CD8-positive, alpha-beta memory T cell (primary cell): ENCODE measurements at places on chromosomes 7 and 10. TPM values are rescaled to one million over a fixed set of nuclear protein-coding genes. Genes with fewer than 3 reads are reported as not detected.

GRCh38 chr10:95499482-95499989, 61.6 kb downstream of the SORBS1 start:
- no peaks in the 10 kb centered on the region for H3K36me3 ChIP-seq
- no peaks in the 10 kb centered on the region for H3K27me3 ChIP-seq
- no peak for DNase-seq

- no peaks in the 10 kb centered on the region for H3K36me3 ChIP-seq
- no peak overlapping the region for H3K4me3 ChIP-seq
- DNase-seq: no peak
- H3K27me3 ChIP-seq: no peaks in the 10 kb centered on the region
- H3K4me1 ChIP-seq: peaks cover 34% of the 10 kb centered on the region
Measured at GRCh38 chr7:149286811-149287400, 24.9 kb downstream of the ZNF783 start.

DNA sequence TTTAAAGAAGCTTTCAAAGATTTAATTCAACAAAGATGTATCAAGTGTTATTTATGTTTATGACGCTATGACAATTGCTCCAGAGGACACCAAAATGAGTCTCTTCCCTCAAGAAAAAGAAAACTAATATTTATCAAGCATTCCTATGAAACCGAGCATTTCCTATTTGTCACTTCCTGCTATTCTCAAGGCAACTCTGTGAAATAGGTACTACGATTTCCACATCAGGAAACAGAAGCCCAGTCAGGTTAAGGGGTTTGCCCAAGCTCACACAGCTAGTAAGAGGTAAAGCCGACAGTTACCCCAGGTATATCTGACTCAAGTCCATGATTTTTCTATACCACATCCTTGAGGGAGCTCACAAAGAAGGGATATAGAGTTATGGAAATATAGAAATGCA, 85.9 kb downstream of the TRIL start:
- no peaks in the 10 kb centered on the region for H3K27me3 ChIP-seq
- no peak overlapping the region for H3K4me3 ChIP-seq
- no peaks in the 10 kb centered on the region for H3K4me1 ChIP-seq
- no peaks in the 10 kb centered on the region for H3K36me3 ChIP-seq
- no peak overlapping the region for H3K27ac ChIP-seq

DNA sequence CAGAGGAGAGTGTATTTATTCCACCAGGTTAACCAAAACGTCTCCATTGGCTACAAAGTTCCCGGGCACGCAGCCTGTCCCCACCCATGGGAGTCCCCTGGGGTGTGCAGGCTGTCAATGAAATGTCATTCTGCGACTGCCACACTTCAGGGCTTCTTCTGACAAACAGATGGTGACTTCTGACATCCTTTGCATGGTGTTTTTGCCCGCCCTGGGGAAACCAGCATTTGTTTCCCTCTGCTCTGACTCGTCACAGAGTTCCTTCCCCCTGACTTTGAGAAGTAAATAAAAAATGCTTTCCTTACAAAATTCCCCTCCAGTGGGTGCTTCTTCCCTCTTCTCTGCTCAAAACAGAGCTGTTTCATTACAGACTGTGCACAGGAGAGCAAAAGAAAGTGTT, 38.2 kb downstream of the TNS3 start:
- no peaks in the 10 kb centered on the region for H3K4me1 ChIP-seq
- no peak overlapping the region for H3K4me3 ChIP-seq
- H3K27ac ChIP-seq: no peak overlapping the region
- DNase-seq: no peak
- no peaks in the 10 kb centered on the region for H3K27me3 ChIP-seq

DNA sequence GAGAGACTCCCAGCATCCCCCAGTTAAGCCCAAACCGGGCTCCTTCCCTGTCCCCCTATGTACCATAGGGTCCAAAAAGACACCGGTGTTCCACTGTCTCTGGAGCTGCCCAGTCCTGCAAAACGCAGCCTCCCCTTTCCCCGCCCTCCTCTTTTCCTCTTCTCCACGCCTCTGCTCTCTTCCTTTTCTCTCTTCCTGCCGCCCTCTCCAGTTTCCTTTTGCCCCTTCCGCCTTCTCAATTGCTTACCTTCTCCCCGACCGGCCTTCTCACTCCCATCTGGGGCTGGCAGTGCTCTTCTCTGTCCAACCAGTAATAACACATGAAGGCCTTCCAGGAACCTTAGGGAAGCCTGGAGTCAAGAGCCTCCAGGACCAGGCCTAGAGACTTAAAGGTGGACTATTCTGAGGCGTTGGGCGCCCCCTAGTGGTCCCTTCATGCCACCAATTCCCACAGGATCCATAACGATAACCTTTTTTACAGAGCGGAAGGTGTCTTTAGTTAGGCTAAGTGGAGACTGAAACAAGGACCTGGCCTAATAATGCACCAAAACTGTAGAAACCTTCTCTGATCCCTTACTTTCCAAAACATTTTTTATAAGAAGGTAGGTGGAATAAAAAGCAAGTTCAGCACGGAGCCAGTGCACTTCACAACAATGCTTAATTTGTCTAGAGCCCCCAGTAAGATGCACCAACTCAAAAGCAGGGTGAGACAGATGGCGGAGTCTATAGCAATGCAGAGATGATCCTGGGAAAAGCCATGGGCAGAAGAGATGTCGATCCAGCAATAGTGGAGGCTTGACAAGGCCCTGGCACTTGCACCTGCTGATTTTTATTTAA, 27.2 kb upstream of the MSRB2 start:
- H3K4me1 ChIP-seq: no peaks in the 10 kb centered on the region
- H3K27ac ChIP-seq: no peak overlapping the region
- H3K36me3 ChIP-seq: no peaks in the 10 kb centered on the region
- H3K27me3 ChIP-seq: no peaks in the 10 kb centered on the region

DNA sequence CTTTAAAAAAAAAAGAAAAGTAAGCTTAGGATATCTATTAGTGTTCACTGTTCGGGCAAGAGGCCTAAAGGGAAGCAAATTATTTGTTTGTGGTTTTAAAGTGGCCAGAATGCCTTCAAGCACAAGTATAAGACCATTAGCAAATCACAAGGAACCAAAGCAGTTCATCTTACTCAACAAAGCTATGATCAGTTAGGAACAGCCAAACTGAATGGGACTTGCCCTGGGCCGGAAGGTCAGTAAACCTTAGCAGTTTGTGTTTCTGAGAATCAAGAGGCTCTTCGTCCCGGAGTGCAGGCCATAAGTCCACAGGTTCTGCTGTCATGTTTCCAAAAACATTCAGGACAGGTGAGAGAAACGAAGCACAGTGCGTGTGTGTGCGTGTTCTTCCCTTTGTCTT, 4.5 kb downstream of the FBXW4 start:
- peaks cover 53% of the 10 kb centered on the region for H3K4me1 ChIP-seq
- H3K4me3 ChIP-seq: no peak overlapping the region
- no peak for DNase-seq
- no peaks in the 10 kb centered on the region for H3K36me3 ChIP-seq
- H3K27me3 ChIP-seq: no peaks in the 10 kb centered on the region

DNA sequence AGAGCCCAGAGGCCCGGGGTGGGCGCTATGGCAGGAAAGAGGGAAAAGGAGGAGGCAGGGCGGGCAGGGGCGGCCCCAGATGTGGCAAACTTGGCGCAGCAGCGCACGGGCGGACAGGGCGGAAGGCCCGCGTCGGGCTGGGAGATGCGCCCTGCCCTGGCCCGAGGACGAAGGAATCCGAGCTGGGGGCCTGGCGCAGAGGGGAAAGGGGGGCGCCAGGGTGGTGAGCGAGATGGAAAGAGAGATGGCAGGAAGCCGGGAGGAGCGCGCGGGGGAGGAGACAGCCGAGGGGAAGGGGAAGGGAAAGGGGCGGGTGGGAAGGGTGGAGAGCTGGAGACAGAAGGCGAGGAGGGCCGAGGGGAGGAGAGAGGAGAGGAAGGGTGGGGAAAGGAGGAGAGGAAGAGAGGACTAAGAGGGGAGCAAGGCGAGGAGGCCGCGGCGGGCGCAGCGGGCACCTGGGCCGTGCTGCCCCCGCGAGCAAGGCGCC, at the start of gene MARVELD1:
Gene MARVELD1 (plus strand): TSS at position 392 of the 487 bp plus-strand sequence. CDS start 147 bp downstream, outside the sequence.
- no peaks in the 10 kb centered on the region for H3K4me1 ChIP-seq
- no peak for DNase-seq
- H3K4me3 ChIP-seq: peak within 1 kb of the TSS; percentile 59
- H3K27ac ChIP-seq: peak within 1 kb of the TSS; percentile 9

DNA sequence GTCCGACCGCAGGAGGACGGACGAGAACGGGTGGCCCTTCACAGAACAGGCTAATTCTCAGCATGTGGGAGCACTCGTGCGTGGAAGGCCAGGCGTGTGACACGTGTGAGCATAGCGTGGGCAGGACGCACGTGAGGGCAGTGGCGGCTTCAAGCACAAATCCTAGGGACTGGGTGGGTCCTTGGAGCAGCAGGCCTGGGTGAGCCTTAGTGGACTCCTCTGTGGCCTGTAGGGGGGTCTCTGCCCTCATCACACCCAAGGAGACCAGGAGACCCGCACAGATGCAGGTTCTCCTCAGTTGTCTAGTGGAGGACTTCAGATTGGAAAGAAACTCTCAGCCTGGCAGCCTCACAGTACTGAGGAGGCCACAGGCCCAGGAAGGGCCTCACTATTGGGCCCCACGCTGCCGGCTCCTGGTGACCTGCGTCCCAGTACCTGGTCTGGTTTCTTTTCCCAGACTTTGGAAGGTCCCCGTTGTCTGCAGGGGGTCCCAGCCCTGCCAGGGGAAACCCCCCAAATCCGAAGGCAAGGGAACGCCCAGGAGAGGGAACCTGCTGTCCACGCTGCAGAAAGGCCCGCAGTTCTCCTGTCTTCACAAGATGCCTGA, 49.1 kb upstream of the FAM20C start:
- no peak for DNase-seq
- H3K4me1 ChIP-seq: peaks cover under 1% of the 10 kb centered on the region
- H3K36me3 ChIP-seq: no peaks in the 10 kb centered on the region
- H3K27ac ChIP-seq: no peak overlapping the region
- H3K27me3 ChIP-seq: no peaks in the 10 kb centered on the region

- H3K4me3 ChIP-seq: no peak overlapping the region
- H3K27ac ChIP-seq: no peak overlapping the region
- no peaks in the 10 kb centered on the region for H3K36me3 ChIP-seq
- DNase-seq: no peak
- H3K27me3 ChIP-seq: no peaks in the 10 kb centered on the region
Measured at GRCh38 chr7:47181746-47182361, 400.1 kb downstream of the TNS3 start.

GRCh38 chr10:114195079-114195478, 15.9 kb downstream of the TDRD1 start:
- H3K4me3 ChIP-seq: no peak overlapping the region
- DNase-seq: no peak
- H3K4me1 ChIP-seq: no peaks in the 10 kb centered on the region
- no peak overlapping the region for H3K27ac ChIP-seq

DNA sequence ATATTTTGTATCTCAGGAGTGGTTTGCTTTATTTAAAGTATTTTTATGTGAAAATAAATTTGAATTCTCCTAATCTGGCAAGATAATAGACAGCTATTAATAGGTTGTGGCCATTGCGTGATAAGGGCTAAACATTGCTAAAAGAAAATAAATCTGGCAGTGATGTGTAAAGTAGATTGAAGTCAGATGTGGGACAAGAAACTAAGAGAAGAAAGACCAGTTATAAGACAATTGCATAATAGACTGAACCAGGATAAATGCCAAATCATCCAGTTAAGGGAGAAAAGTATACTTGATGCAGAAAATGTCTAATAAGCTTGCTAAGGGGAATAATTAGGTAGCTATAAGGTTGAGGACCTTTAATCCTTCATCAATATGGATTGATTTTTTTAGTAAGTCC, 197.5 kb upstream of the CSTF2T start:
- H3K27me3 ChIP-seq: no peaks in the 10 kb centered on the region
- no peaks in the 10 kb centered on the region for H3K4me1 ChIP-seq
- no peaks in the 10 kb centered on the region for H3K36me3 ChIP-seq
- no peak overlapping the region for H3K4me3 ChIP-seq

GRCh38 chr10:96280859-96281258, 9.5 kb upstream of the BLNK start:
- H3K36me3 ChIP-seq: no peaks in the 10 kb centered on the region
- H3K4me1 ChIP-seq: no peaks in the 10 kb centered on the region
- H3K27ac ChIP-seq: no peak overlapping the region
- no peaks in the 10 kb centered on the region for H3K27me3 ChIP-seq
- DNase-seq: no peak
- H3K4me3 ChIP-seq: no peak overlapping the region

- no peak overlapping the region for H3K4me3 ChIP-seq
- H3K27me3 ChIP-seq: no peaks in the 10 kb centered on the region
- H3K4me1 ChIP-seq: no peaks in the 10 kb centered on the region
- H3K27ac ChIP-seq: no peak overlapping the region
Measured at GRCh38 chr10:59829024-59829423, 75.8 kb upstream of the MRLN start.

DNA sequence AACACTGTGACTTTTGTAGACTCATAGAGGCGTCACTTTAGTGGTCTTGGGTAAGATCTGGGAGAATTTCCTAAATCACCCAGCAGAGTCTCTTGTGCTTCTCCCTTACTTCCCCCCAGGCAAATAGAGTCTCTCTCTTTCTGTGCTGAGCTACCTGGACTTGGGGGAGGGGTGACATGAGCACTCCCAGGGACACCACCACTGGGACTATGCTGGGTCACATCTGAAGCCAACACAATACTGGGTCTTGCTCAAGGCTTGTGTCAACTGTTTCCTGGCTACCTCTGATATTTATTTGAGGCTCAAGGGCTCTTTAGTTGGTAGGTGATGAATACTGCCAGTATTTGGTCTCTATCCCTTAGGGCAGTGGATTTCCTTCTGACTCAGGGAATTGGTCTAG, 214.6 kb upstream of the TPK1 start:
- H3K27me3 ChIP-seq: no peaks in the 10 kb centered on the region
- no peaks in the 10 kb centered on the region for H3K36me3 ChIP-seq
- DNase-seq: no peak
- H3K4me3 ChIP-seq: no peak overlapping the region
- no peaks in the 10 kb centered on the region for H3K4me1 ChIP-seq

DNA sequence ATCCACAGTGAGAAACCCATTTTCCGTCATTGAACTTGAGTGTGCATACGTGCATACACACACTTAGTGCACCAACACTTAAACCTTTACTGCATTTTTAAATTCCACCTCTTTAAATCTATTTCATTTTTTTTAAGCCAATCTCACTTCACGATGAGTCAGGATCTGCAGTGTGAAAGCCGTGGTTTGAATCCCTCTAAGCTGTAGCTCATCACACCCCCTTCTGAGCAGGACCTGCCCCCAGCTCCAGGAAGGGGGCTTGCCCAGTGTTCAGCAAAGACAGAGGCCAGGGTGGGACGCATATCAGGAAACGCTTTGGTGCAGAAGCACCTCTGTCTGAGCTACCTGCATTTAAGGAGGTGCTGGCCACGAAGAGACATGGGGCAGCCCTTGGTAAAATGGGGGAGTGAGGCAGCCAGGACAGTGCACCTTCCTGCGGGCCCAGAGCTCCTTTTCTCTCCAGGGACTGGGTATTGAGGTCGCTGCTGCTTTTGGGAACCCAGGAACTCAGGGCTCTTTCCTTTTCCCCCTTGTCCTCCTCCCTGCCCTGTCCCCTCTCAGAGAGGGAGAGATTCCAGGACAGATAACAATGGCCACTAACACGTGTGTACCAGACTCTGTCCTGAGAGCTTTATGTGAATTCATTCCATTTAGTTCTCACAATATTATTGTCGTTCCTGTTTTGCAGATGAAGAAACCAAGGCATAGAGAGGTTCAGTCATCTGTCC, 21.7 kb downstream of the ZNF316 start:
- no peaks in the 10 kb centered on the region for H3K4me1 ChIP-seq
- no peak overlapping the region for H3K4me3 ChIP-seq
- H3K27ac ChIP-seq: no peak overlapping the region
- H3K36me3 ChIP-seq: no peaks in the 10 kb centered on the region
- DNase-seq: no peak

- H3K36me3 ChIP-seq: no peaks in the 10 kb centered on the region
- H3K27me3 ChIP-seq: no peaks in the 10 kb centered on the region
- no peak overlapping the region for H3K4me3 ChIP-seq
- no peak overlapping the region for H3K27ac ChIP-seq
Measured at GRCh38 chr10:78992333-78992732, 76.4 kb upstream of the ZMIZ1 start.

ZNF277 gene
- total RNA-seq: 14.7 TPM

ENTPD1 gene
- total RNA-seq: 6.7 TPM

FAM20C gene
- total RNA-seq: 3.2 TPM

ITGA8 gene
- not detected for total RNA-seq

NME8 gene
- not detected for total RNA-seq

FAM131B gene
- total RNA-seq: 2.8 TPM
